Lower leg skin (tissue), 4 donors: ENCODE measurements at places on chromosomes 4 and X.

GRCh38 chr4:58551676-58552075 lies 1441.5 kb upstream of the IGFBP7 start:
- no peak for DNase-seq

GRCh38 chrX:106284431-106285025 lies 116.4 kb downstream of the PWWP3B start:
- DNase-seq: no peak

GRCh38 chr4:25782482-25782881 lies 80.3 kb downstream of the SEL1L3 start:
- peak; percentile 36 for DNase-seq

- no peak for DNase-seq
Measured at GRCh38 chrX:72255445-72255844, 16.6 kb upstream of the ERCC6L start.

DNA sequence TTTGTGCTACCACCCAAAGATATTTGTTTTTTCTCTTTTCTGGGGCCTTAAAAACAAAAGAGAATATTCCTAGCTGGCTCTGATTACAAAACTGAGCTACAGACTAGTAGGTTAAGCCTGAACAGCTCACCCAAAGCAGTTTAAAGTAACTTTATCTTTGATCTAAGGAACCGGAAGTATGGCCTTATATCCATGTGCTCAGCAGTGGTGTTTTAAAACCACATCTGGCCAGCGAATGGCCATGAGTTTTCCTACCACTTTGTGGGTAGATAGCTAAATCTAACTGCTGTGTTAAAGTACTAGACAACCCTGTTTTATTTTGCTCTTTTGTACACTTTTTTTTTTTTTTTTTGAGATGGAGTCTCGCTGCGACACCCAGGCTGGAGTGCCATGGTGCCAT lies 24.6 kb downstream of the ADGRG4 start:
- DNase-seq: no peak
